ENCODE measurements at places on chromosomes 13 and 19.

DNA sequence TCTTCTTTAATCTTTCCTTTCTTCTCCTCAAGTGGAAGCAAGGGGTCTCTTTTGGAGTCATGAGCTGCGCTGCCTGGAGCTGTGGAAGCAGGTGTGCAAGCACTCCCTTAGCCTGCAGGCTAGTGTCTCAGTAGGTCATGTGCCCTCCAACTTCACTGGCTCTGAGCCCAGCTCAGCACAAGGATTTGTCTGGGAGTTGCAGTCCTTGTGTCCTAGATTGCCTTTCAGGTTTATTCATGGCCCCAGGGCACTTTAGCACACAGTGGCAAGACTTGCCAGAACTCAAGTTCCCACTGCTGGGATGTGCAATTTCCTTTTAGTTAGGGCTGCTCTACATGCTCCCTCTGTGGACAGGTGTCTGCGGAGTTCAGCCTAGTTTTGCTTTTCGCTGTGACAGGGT is 211.7 kb downstream of the LIG4 start:
- H3K27ac ChIP-seq: no peak overlapping the region
- no peak overlapping the region for H3K4me3 ChIP-seq
- H3K27me3 ChIP-seq: no peaks in the 10 kb centered on the region
- no peaks in the 10 kb centered on the region for H3K36me3 ChIP-seq

DNA sequence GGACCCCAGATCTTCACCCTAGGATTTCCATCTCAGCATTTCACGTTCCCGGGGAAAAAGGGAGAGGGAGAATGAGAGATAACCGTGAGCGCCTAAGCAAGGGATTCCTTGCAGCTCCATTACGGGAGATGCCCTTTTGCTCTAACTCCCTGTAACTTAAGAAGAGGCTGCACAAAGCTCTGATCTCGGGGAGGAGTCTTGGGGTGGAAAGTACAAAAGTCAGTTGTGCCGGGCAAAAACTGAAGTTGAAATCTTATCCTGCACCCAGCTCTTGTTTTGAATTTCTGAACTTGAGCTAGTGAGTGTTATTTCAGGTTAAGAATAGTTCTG is 256.4 kb upstream of the SOX21 start:
- H3K36me3 ChIP-seq: no peaks in the 10 kb centered on the region
- H3K27me3 ChIP-seq: no peaks in the 10 kb centered on the region
- no peak for DNase-seq
- H3K4me1 ChIP-seq: peaks cover 6% of the 10 kb centered on the region

- DNase-seq: no peak
- H3K4me1 ChIP-seq: no peaks in the 10 kb centered on the region
- H3K27ac ChIP-seq: no peak overlapping the region
- no peak overlapping the region for H3K4me3 ChIP-seq
These were observed 36.4 kb downstream of the ZNF257 start for GRCh38 chr19:22088541-22089144.

GRCh38 chr19:43673637-43674036 is 3.7 kb upstream of the PLAUR start:
- no peaks in the 10 kb centered on the region for H3K36me3 ChIP-seq
- no peaks in the 10 kb centered on the region for H3K27me3 ChIP-seq

DNA sequence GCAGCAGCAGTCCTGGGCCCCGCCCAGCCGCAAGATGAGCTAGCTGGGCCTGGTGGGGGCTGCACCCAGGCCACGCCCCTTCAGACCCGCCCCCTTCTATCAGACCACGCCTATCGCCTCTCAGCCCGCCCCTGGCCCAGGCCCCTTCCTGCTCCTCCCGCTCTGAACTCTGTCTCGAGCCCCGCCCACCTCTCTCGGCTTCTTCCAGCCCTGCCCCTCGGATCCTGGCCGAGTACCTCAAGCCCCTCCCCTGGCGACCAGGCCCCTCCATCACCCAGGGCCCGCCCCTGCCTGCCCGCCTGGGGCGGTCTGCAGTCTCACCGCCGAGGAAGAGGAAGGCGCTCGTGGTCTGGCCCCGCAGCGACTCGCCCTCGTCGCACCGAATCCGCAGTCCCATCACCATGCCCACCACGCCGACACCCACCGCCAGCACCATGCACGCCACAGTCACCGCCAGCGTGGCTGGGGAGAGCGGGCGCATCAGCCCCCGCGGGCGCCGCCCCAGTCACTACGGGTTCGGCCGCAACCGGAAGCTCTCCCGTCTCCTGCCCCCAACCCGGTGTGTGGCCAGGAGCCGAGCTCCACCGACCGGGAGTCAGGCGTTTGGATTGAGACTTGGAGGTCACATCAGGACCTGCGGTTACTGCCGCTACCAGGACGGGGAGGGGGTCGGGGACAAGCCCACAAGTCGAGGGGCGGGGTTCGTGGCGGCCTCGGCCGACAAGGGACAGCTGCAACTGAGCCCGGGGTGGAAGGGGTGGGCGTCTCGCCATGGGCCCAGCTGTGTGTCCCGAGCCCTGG is 1.0 kb downstream of the CLDND2 start:
- H3K27me3 ChIP-seq: no peaks in the 10 kb centered on the region
- H3K27ac ChIP-seq: peak overlapping the region; percentile 96
- peak overlapping the region; percentile 81 for H3K4me3 ChIP-seq
- peak; percentile 100 for DNase-seq

GRCh38 chr19:29587518-29587986 is 18.5 kb upstream of the POP4 start:
- no peak overlapping the region for H3K27ac ChIP-seq
- H3K27me3 ChIP-seq: no peaks in the 10 kb centered on the region
- H3K4me3 ChIP-seq: no peak overlapping the region
- no peaks in the 10 kb centered on the region for H3K36me3 ChIP-seq
- DNase-seq: no peak

- H3K4me3 ChIP-seq: no peak overlapping the region
- no peak for DNase-seq
- no peaks in the 10 kb centered on the region for H3K36me3 ChIP-seq
These were observed 32.2 kb downstream of the LACC1 start for GRCh38 chr13:43911871-43912270.

- DNase-seq: no peak
- no peak overlapping the region for H3K27ac ChIP-seq
- H3K4me1 ChIP-seq: no peaks in the 10 kb centered on the region
- no peaks in the 10 kb centered on the region for H3K27me3 ChIP-seq
- H3K4me3 ChIP-seq: no peak overlapping the region
These were observed 16.6 kb downstream of the PLK5 start for GRCh38 chr19:1540365-1540925.

DNA sequence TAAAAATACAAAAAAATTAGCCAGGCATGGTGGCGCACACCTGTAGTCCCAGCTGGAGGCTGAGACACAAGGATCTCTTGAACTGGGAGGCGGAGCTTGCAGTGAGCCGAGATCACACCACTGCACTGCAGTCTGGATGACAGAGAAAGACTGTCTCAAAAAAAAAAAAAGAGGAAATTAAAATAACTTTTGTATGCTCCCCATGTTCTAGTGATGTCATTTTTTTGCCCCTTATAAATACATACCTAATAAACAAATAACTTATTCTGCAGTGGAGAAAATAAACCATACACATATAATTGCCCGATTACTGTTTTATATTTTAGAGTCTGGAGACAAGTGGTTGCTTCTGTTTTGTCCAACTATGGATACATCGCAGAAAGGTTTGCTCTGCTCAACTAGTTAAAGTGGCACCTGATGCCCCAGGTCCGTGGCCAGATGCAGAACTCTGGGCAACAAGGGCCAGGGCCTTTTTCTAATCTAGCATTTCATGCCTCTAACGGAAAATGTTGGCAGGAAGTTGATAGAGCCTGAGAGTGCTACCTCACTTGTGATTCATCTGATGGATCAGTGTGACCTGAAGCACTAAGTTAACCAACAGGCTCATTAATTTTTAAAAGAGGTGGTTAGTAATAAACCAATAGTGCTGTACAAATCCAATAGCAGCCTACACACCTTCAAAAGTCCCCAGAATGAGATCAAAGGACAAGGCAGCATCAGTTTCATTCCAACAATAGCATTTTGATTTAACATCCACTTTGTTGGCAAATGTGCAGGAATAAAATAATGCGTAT is 18.8 kb downstream of the UBE2L5 start:
- no peak for DNase-seq
- no peaks in the 10 kb centered on the region for H3K27me3 ChIP-seq
- H3K4me1 ChIP-seq: peaks cover 51% of the 10 kb centered on the region

GRCh38 chr13:60137911-60138560 is 25.7 kb downstream of the DIAPH3 start:
- DNase-seq: no peak
- H3K4me1 ChIP-seq: no peaks in the 10 kb centered on the region
- H3K4me3 ChIP-seq: no peak overlapping the region
- H3K27me3 ChIP-seq: no peaks in the 10 kb centered on the region

DNA sequence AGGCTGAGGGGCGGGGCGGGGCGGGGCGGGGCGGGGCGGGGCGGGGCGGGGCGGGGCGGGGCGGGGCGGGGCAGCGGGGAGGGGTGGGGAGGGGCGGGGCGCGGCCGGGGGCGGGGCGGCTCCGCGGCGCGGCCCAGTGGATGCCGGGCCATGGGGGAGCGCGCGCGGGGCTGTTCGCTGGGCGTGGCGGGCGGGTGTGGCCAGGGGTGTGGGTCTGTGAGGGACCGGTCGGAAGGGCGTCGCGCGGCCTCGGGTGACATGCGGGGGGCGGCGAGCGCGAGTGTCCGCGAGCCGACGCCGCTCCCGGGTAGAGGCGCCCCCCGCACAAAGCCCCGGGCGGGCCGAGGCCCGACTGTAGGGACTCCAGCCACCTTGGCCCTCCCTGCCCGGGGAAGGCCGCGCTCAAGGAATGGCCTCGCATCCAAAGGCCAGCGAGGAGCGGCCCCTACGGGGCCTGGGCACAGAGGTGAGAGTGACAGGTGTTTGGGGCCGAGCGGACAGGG is at the start of gene ZFP28:
Gene ZFP28, plus strand, starts transcription at position 188 of the 503 bp plus-strand sequence. Its CDS starts 71 bp downstream, at position 259.
- H3K27ac ChIP-seq: peak within 1 kb of the TSS; percentile 99
- peak; percentile 94 for DNase-seq
- H3K27me3 ChIP-seq: no peaks in the 10 kb centered on the region
- H3K36me3 ChIP-seq: peaks cover 12% of the 10 kb centered on the region

GRCh38 chr13:83877651-83878355 is 4.5 kb downstream of the SLITRK1 start:
- peaks cover 3% of the 10 kb centered on the region for H3K4me1 ChIP-seq
- no peak overlapping the region for H3K4me3 ChIP-seq
- no peaks in the 10 kb centered on the region for H3K36me3 ChIP-seq
- no peak overlapping the region for H3K27ac ChIP-seq
- peaks cover 49% of the 10 kb centered on the region for H3K27me3 ChIP-seq

- H3K27me3 ChIP-seq: no peaks in the 10 kb centered on the region
- no peak overlapping the region for H3K4me3 ChIP-seq
- H3K4me1 ChIP-seq: no peaks in the 10 kb centered on the region
- no peaks in the 10 kb centered on the region for H3K36me3 ChIP-seq
- DNase-seq: no peak
These were observed 20.8 kb downstream of the FBN3 start for GRCh38 chr19:8128551-8128950.

DNA sequence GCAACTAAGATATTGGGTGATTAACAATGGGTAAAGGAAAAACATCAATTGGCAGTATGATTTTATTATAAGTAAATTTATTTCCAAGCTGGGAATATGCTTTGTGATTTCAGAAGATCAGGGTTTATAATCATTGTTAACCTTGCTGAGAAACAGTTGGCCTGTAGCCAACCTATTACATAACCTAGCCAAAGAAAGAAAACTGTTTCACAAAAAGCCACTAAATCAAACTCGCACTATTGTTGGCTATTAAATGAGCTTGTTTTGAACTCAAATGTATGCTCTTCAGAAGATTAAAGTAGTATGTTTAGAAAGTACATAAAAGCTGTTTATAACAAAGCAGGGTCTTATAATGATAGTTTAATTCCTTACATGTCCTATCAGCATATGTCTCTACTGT is 151.7 kb downstream of the LHFPL6 start:
- H3K36me3 ChIP-seq: no peaks in the 10 kb centered on the region
- no peak overlapping the region for H3K4me3 ChIP-seq
- peak overlapping the region; percentile 76 for H3K27ac ChIP-seq
- peaks cover 37% of the 10 kb centered on the region for H3K4me1 ChIP-seq
- no peak for DNase-seq

DNA sequence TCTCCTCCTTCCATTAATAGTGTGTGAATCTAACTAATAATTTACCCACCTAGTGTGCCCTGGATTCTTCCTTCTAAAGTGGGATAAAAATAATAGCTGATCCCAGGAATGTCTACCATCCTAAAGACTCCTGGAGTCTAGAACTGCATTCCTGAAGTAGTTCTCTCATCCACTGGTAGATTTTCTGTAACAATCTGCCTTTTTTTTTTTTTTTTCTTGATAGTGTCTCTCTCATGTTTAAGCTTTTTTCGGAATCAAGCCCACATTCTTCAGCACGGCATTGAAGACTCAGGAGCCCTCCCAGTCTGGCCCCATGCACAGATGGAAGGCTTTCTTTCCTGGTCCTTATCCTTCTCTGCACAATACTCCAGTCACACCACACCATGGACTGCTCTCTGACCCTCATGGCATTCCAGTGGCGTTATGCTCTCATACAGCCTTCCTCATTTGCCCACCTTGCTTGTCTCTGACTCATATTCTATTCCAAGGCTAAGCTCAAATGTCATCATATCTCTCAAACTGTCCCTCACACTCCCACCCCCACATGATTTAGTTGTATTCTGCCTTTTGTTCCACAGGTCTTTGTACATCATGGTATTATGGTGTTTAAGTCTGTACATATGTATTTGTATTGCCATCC is 68.7 kb upstream of the FRY start:
- no peaks in the 10 kb centered on the region for H3K36me3 ChIP-seq
- H3K27ac ChIP-seq: no peak overlapping the region
- H3K4me3 ChIP-seq: no peak overlapping the region
- no peaks in the 10 kb centered on the region for H3K27me3 ChIP-seq
- DNase-seq: no peak

DNA sequence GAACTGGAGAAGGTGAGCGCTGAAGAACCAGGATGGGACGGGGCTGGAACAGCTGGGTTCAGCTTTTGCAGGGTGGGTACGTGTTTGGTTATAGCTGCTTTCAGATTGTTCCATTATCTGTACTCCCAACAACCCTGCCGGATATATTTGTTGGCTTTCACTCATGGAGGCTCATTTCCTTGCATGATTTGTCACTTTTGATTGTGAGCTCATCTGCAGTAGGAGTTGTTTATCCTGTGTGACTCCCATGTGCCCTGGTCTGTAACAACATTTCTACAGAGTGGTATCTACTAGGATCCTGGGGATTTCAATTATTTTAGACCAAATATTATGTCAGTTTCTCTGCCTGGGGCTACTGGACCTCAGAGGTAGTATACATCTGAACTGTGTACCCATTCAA is 5.4 kb downstream of the ARL11 start:
- DNase-seq: no peak
- H3K27me3 ChIP-seq: no peaks in the 10 kb centered on the region
- H3K36me3 ChIP-seq: no peaks in the 10 kb centered on the region
- H3K4me1 ChIP-seq: no peaks in the 10 kb centered on the region
- H3K27ac ChIP-seq: no peak overlapping the region
- no peak overlapping the region for H3K4me3 ChIP-seq

Measured in spleen (tissue), 13 donors.